ENCODE measurements at places on chromosomes 3 and 15. TPM values are rescaled to one million over a fixed set of nuclear protein-coding genes. Genes with fewer than 3 reads are reported as not detected.

DNA sequence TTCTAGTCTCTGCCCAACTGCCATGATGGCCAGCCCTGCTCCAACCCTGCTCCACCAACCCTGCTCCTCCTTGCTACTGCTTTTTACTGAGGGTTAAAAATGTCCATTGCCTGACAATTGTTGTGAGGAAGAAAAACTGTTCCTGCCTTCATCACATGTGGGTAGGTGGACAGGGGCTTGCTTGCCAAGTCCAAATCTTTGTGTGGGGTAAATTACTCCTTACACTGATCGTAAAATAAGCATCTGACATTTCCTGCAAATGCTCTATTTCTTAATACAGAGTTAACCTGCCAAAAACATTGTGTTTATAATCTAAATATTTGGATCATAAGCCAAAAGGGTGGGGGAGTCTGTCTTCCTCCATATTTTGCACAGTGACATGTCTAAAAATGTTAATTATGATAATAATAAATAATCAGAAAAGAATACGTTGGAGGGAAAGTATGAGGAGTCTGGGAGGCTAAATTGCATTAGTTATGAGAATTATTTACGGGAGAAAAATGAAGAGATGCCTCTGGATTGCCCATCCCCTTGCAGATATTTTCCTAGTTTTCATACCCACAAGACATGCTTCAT is 242.5 kb upstream of the TBL1XR1 start:
- no peak overlapping the region for H3K27ac ChIP-seq
- H3K4me3 ChIP-seq: no peak overlapping the region
- H3K27me3 ChIP-seq: no peaks in the 10 kb centered on the region
- no peak for DNase-seq
- H3K36me3 ChIP-seq: no peaks in the 10 kb centered on the region

GRCh38 chr15:77702211-77702957 is 69.7 kb upstream of the LINGO1 start:
- H3K27ac ChIP-seq: no peak overlapping the region
- H3K27me3 ChIP-seq: no peaks in the 10 kb centered on the region
- no peaks in the 10 kb centered on the region for H3K36me3 ChIP-seq
- peak; percentile 27 for DNase-seq
- no peaks in the 10 kb centered on the region for H3K4me1 ChIP-seq

The NMNAT3 gene
- 0.15 TPM for total RNA-seq

The SLCO2A1 gene
- total RNA-seq: not detected

- no peaks in the 10 kb centered on the region for H3K27me3 ChIP-seq
- H3K4me1 ChIP-seq: no peaks in the 10 kb centered on the region
- no peak overlapping the region for H3K27ac ChIP-seq
- DNase-seq: no peak
- H3K4me3 ChIP-seq: no peak overlapping the region
These were observed 316.2 kb downstream of the IL5RA start for GRCh38 chr3:2793987-2794386.

DNA sequence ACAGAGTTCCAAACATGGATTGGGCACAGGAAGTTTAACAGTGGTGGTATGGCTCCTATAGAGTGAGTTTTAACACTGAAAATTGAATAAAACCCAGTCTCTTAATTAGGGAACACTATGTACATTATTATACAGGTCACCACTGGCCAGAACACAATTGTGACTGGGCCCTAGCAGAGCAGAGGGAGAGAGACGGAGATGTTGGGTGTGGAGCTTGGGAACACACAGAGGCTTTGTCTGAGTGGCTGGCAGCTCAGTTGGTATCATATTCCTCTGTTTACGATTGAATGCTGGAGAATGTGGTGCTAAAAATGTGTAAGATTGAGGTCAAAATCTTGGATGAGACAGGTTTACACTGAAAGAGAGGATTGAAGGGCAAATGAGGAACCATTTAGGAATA is 6.8 kb upstream of the MOBP start:
- no peak for DNase-seq
- H3K4me3 ChIP-seq: no peak overlapping the region
- H3K36me3 ChIP-seq: no peaks in the 10 kb centered on the region
- peaks cover 18% of the 10 kb centered on the region for H3K27me3 ChIP-seq
- H3K4me1 ChIP-seq: no peaks in the 10 kb centered on the region

- H3K27ac ChIP-seq: peak overlapping the region; percentile 98
- peaks cover 61% of the 10 kb centered on the region for H3K36me3 ChIP-seq
- DNase-seq: peak; percentile 93
- H3K4me3 ChIP-seq: peak overlapping the region; percentile 66
These were observed 152.9 kb downstream of the TPRG1 start for GRCh38 chr3:189324538-189325138.

The ZNF501 gene
- total RNA-seq: 2.0 TPM

The SLC7A14 gene
- not detected for total RNA-seq

DNA sequence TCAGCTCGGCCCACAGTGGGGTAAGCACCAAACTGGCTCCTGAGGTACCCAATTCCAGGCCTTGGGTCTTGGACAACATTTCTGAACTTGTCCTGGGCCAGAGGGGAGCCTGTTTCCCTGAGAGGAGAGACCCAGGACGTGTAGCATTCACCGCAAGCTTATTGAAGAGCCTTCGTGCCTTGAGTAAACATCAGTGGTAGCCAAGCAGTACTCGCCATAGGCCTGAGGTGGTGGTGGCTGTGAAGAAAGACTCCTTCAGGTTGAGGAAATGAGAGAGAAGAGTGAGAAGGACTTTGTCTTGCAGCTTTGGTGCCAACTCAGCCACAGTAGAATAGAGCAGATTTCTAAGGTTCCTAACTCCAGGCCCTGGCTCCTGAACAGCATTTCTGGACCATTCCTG is 50.2 kb downstream of the NUDT16 start:
- H3K4me3 ChIP-seq: no peak overlapping the region
- no peaks in the 10 kb centered on the region for H3K4me1 ChIP-seq
- DNase-seq: no peak
- H3K27ac ChIP-seq: no peak overlapping the region
- no peaks in the 10 kb centered on the region for H3K36me3 ChIP-seq
- H3K27me3 ChIP-seq: peaks cover 2% of the 10 kb centered on the region

The ARHGEF26 gene
- 0.13 TPM for total RNA-seq

The ZFAND6 gene
- 46.7 TPM for total RNA-seq

DNA sequence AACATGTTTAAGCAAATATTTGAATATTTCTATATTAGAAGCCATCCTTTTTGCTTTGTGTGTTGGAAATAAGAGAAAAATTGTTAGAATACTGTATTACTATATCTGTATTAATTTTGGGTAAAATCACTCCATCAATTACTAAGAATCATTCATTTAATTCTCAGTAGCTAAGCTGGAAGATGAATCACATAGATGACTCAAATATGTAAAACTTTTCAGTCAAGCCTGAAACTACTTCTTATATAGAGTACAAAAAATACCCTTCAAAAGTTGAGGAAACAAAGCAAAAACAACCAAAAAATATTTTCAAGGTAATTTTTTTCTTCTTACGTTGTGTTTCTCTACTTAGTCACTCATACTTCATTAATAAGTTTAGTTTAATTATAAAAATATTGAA is 205.7 kb upstream of the ROBO1 start:
- H3K4me3 ChIP-seq: no peak overlapping the region
- H3K27me3 ChIP-seq: no peaks in the 10 kb centered on the region
- no peak for DNase-seq
- H3K27ac ChIP-seq: no peak overlapping the region
- no peaks in the 10 kb centered on the region for H3K4me1 ChIP-seq
- H3K36me3 ChIP-seq: no peaks in the 10 kb centered on the region

DNA sequence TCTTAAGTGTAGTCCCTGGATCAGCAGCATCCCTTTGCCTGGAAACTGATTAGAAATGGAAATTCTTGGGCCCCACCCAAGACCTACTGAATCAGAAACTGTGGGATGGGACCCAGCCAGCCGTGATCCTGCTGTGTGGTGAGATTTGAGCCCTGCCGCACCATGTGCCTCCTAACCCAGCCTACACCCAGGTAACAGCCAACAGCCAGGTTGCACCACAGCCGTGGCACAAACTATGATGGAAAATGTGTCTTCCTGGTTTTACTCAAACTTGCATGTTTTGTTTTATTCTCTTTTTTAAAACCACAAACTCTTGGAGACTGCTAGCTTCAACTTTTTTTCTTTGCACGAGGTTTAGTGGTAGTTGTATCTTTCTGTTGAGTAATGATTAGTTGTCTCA is 2.6 kb downstream of the LIMD1 start:
- H3K4me3 ChIP-seq: peak overlapping the region; percentile 89
- peak overlapping the region; percentile 56 for H3K27ac ChIP-seq
- H3K36me3 ChIP-seq: peaks cover 52% of the 10 kb centered on the region
- peaks cover 70% of the 10 kb centered on the region for H3K4me1 ChIP-seq
- peak; percentile 18 for DNase-seq

The LRRC15 gene
- total RNA-seq: not detected

The GPR27 gene
- 3.1 TPM for total RNA-seq

The NTRK3 gene
- not detected for total RNA-seq

The KCNH8 gene
- total RNA-seq: not detected

- H3K27me3 ChIP-seq: no peaks in the 10 kb centered on the region
- no peak overlapping the region for H3K27ac ChIP-seq
- H3K4me3 ChIP-seq: no peak overlapping the region
- no peaks in the 10 kb centered on the region for H3K4me1 ChIP-seq
These were observed 31.0 kb downstream of the PRR20G start for GRCh38 chr3:127256733-127257271.

DNA sequence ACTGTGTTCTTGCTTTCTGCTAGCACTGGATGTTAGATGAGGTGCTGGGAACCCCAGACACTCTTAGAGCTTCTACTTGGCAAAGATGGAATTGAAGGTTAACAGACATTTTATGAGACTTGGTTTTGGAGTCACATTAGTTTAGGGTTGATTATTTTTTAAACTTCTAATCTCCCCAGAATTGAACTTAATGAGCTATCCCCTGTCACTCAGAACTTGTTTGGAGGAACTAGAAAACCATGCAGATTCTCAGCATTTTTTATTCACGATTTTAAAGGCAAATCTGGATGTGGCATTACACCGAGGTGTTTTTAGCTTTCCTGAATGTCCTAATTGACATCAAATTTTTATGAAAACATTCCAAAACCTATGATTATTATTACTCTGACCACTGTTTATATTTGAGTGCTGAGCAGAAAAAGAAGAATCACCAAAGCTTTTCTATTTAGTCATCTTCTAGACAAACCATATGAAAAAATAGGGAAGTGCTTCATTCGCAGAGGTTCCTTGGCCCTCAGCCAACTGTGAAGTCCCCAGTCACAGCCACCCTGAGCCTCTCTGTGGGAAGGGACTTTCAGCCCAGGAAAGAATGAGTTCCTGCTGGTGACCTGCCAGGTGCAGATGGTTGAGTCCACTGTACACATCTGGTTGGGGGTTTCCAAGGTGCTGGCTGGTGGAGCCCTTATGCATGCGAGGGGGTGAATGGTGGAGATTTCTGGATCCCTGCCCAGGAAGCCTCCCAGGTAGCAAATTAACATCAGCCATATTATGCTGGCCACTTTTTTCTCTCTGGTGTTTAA is 196.0 kb upstream of the TOPAZ1 start:
- no peak overlapping the region for H3K27ac ChIP-seq
- no peak for DNase-seq
- no peaks in the 10 kb centered on the region for H3K36me3 ChIP-seq
- no peak overlapping the region for H3K4me3 ChIP-seq
- H3K27me3 ChIP-seq: peaks cover 11% of the 10 kb centered on the region

The ST8SIA2 gene
- not detected for total RNA-seq

The FAM227B gene
- total RNA-seq: 3.7 TPM

DNA sequence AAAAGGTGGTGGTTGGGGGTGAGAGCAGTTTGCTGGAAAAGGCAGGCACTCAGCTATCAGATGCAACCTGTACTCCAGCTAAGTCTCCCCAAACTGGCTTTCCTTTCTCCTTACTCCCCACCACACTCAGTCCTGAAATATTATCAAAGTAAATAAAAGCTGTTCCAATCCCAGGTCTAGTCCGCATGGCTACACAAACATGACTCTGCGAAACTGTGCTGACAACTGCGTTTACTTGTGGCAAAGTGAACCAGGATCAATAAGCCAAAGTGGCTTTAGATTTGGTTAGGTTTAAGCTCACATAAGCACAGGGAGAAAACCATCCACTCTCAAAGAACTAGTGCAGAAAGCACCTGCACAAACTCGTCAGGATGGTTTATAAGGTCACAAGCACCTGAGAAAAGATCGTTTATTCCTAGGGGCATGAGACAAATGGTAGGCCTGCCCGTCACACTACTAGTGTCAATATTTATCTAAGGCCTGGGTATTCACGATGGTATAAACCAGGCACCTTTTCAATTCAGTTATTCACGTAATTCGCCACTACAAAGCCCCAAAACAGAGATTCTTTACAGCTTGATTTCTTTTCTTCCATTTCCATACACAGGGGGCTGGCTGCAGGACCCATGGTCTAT is 25.3 kb downstream of the LRIG1 start:
- no peak overlapping the region for H3K27ac ChIP-seq
- DNase-seq: no peak

- no peak for DNase-seq
- H3K27me3 ChIP-seq: peaks cover 3% of the 10 kb centered on the region
- no peak overlapping the region for H3K27ac ChIP-seq
- no peaks in the 10 kb centered on the region for H3K4me1 ChIP-seq
- H3K4me3 ChIP-seq: no peak overlapping the region
These were observed 81.6 kb downstream of the PLXNA1 start for GRCh38 chr3:127064391-127065137.

- H3K4me3 ChIP-seq: no peak overlapping the region
- peaks cover 16% of the 10 kb centered on the region for H3K27me3 ChIP-seq
- H3K36me3 ChIP-seq: no peaks in the 10 kb centered on the region
- H3K4me1 ChIP-seq: no peaks in the 10 kb centered on the region
These were observed 148.9 kb downstream of the IL20RB start for GRCh38 chr3:137106612-137107240.

DNA sequence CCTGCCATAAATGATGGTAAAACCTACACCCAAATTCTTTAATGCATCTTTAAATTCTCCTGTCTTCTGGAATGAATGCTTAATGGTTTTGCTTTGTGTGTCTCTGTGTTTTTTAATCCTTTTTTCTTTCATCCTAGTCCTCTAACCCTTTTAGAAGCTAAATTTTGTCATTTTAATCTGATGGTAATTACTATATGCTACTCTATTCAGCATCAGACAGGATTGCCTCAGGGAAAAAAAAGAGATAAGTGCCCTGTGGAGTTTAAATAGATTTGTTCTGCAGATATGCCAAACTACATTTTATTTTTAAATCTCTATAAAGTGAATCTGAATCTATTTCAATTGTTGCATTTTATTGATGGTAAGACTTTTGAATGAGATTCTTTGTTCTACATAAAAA is 966.8 kb downstream of the NSUN3 start:
- no peaks in the 10 kb centered on the region for H3K36me3 ChIP-seq
- no peak overlapping the region for H3K4me3 ChIP-seq
- no peak for DNase-seq
- H3K27me3 ChIP-seq: no peaks in the 10 kb centered on the region
- no peak overlapping the region for H3K27ac ChIP-seq
- H3K4me1 ChIP-seq: no peaks in the 10 kb centered on the region

DNA sequence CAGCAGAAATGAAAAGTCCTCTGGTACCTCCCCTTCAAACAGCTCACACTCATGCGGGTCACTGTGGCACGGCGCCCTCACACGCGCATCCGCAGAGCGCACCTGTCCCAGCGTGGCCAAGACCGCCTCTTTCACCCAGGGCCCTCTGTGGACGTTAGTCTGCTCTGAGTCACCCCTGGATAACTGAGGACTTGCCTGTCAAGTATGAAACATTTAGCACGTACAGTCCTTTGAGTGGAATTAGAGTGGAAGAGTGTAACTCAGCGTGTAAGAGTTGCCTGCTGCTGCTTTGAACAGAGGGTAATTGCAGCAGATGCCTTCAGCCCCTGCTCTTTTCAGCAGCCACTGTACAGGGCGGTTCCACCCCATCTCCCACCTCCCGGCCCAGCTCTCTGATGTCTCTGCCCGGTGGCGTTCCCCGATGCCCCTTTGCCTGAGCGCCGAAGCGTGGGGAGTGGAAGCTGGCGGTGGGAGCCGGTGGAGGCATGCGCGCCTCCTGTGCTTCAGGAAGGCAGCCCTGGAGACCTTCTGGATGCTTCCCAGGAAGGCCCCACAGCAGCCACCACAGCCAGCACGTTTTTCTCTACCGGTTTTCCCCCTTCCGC is 23.0 kb downstream of the CPN2 start:
- H3K36me3 ChIP-seq: no peaks in the 10 kb centered on the region
